Immature natural killer cell (primary cell): ENCODE measurements at places on chromosomes 4 and X.

- DNase-seq = no peak
Measured at GRCh38 chr4:146742416-146742815, 103.7 kb downstream of the POU4F2 start.

DNA sequence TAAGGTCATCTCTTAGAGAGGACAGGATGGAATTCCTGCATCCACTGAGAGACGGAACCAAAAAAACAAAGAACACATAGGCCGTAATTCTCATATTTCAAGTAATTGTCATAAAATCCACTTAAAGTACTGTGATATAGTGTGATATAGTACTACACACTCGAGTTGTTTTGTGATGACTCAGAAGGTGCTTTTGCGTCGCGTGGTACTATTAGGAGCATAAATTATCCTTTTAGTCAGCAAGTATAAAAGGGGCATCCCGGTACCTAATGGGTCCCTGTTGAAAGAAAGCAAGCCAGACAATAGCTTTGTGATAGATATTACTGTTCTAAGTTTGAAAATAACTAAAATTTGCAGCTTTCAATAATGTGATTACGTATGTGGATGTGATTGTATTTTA lies 55.3 kb downstream of the GPR143 start:
- no peak for DNase-seq

- peak; percentile 48 for DNase-seq
Measured at GRCh38 chrX:120790118-120790517, 85.5 kb downstream of the CT47B1 start.

- DNase-seq = no peak
Measured at GRCh38 chr4:181468451-181468850, 774.8 kb upstream of the TENM3 start.

DNA sequence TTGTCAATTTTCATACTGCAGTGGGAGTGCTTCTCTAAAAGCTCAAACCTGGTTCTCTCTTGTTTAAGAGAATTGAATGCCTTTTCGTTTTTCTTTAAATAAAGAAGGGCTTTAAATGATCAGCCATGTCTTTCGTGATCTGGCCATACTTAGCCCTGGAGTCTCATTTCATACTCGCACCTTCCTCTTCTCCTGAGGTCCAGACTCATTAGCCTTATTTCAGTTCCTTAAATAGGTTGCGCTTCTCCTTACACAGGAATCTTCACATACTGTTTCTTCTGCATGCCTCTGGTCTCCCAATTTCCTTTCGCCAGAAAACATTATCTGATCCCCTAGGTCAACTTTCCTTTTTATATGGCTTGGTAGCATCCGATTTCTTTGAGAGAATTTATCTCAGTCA lies 565.6 kb upstream of the TENM3 start:
- no peak for DNase-seq

GRCh38 chr4:173246719-173247118 lies 78.1 kb downstream of the GALNT7 start:
- DNase-seq = no peak

DNA sequence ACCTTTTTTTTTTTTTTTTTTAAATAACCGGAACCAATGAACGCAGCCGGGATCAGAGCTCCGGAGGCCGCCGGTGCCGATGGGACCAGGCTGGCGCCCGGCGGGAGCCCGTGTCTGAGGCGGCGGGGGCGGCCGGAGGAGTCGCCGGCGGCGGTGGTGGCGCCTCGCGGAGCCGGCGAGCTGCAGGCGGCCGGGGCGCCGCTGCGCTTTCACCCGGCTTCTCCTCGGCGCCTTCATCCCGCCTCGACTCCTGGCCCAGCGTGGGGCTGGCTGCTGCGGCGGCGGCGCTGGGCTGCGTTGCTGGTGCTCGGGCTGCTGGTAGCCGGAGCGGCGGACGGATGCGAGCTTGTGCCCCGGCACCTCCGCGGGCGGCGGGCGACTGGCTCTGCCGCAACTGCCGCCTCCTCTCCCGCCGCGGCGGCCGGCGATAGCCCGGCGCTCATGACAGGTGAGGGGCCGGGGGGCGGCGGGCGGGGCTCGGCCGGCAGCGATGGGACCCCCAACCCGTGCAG lies 337 bp downstream of the STIM2 start:
- DNase-seq = peak; percentile 64

DNA sequence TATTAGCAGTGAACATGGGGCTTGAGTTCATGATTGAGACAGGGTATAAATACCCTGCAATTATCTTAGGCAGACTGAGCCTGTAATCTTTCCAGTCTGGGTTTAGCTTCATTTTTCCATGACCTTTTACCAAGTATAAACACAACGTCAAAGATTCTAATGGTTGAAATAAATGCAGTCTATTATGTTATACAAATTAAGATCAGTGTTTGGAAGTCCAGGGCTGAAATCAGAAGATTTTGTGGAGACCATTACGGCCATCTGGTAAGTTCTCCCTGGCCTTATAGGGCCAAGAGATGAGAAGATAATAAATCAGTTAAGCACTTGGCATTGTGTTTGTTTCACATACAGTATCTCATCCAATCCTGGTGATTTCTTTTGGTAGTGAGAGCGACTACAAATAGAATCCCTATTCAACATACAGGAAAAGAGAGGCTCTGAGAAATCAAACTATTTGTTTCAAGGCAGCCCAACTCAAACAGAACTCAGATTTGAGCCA lies 425.8 kb downstream of the PACRGL start:
- no peak for DNase-seq

- no peak for DNase-seq
Measured at GRCh38 chrX:47574547-47575301, 7.5 kb upstream of the TIMP1 start.
